ENCODE measurements at places on chromosomes 5 and 9.
A peak's percentile ranks its signal among the peaks of the same experiment; 100 is the strongest.

DNA sequence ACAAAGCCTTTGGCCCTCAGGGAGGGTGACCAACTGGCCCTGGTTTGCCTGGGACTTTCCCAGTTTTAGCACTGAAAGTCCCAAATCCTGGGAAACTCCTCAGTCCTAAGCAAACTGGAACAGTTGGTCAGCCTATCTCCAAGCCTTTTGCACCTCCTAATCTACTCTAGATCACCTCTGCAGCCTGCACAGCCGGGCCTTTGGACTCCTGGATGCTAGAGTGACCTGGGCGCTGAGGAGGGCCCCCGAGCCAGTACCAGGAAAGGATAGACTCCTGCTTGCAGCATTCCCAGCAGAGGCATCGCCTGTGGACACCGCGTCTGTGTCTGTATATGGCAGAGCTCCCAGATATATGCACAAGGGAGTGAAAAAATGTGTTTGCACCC is 15.1 kb downstream of the IRF1 start:
- DNase-seq = peak; percentile 37

DNA sequence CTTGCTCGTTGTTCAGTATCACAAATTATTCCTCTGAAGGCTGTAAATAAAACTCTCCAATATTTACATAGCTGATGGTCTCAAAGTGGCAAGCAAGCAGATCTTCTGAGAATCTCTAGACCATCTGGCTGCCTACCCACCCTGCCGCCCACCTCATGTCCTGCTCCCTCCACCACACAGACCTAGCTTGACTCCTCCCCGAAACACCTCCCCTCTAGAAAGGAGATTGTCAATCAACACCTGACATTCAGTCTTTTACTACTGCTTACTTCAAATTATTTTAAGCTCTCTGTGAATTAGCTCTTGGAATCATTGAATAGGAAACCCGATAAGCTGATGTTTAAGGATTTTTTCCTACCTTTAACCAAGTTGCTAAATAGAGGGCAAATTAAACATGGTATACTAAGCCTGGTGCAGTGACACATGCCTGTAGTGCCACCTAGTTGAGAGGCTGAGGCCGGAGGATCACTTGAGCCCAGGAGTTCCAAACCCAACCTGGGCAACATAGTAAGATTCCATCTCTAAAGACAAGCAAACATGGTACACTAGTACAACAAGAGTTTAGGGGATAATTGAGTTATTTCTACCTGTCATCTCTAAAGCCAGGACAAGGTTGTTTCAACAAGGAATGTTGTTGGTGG is 10.9 kb upstream of the SOWAHA start:
- no peak for DNase-seq

DNA sequence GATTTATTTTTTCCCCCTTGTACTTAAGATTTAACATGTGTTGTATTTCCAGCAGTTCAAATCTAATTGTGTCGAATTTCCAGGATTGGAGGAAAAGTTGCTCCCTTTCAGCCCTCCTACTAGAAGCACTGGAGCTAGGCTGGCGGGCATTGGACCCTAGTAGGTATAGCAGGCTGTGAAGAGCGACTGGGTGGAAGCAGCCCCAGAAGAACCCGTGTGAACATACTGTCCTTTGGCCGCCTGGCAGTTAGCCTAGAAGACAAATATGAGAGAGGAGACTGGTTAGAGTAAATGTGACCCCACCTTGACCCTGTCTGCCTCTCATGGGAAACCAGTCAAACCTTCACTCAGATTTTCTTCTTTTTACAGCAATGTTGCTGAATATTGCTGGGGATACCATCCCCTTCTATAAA is 13.9 kb downstream of the ALDOB start:
- no peak for DNase-seq

- no peak for DNase-seq
Observed at GRCh38 chr9:109349421-109349846, 28.6 kb upstream of the EPB41L4B start.

Data from B cell (primary cell).